ENCODE measurements at places on chromosomes 11 and 22. TPM values are rescaled to one million over a fixed set of nuclear protein-coding genes. Genes with fewer than 3 reads are reported as not detected.

Gene GPHA2
- not detected for total RNA-seq

Gene TMEM123
- 87.6 TPM for total RNA-seq

Gene TYR
- total RNA-seq = not detected

Gene MOGAT2
- not detected for total RNA-seq

Gene SCUBE1
- not detected for total RNA-seq

Gene ME3
- total RNA-seq = 27.4 TPM

Gene SORL1
- 27.6 TPM for total RNA-seq

Gene CTTN
- total RNA-seq = 510 TPM

Gene TMEM184B
- 43.9 TPM for total RNA-seq

Gene OR52A1
- total RNA-seq = not detected

Gene SMIM35
- total RNA-seq = not detected

Gene LRRC4C
- not detected for total RNA-seq

Gene CARD16
- total RNA-seq = 2.0 TPM

Gene APOL6
- total RNA-seq = 20.5 TPM

Gene SERPIND1
- total RNA-seq = not detected

Gene SMCO4
- 5.2 TPM for total RNA-seq

Gene SCARF2
- 72.7 TPM for total RNA-seq

Gene OR5D16
- not detected for total RNA-seq

Gene PYGM
- 0.60 TPM for total RNA-seq

Gene PHETA2
- 15.7 TPM for total RNA-seq

Gene INSC
- total RNA-seq = not detected

Gene MPEG1
- not detected for total RNA-seq

Gene RAB1B
- total RNA-seq = 60.3 TPM

Gene LYVE1
- total RNA-seq = not detected

Gene CRYBA4
- not detected for total RNA-seq

Gene SYT13
- total RNA-seq = not detected

Gene LMO2
- total RNA-seq = not detected

Gene SLC17A6
- not detected for total RNA-seq

Gene TESMIN
- total RNA-seq = 0.30 TPM

Gene NLRP10
- total RNA-seq = not detected

Gene HORMAD2
- total RNA-seq = not detected

Gene LRRC32
- 59.0 TPM for total RNA-seq

Gene MOV10L1
- 14.8 TPM for total RNA-seq

Gene SRRD
- total RNA-seq = 13.1 TPM

Gene KCNE3
- 4.5 TPM for total RNA-seq

Gene CHRDL2
- not detected for total RNA-seq

Gene PRRG4
- total RNA-seq = under 0.01 TPM

Gene NLRP14
- not detected for total RNA-seq

Gene ABCC8
- total RNA-seq = not detected

Gene BIK
- not detected for total RNA-seq

Gene C11orf91
- total RNA-seq = not detected

Gene KRTAP5-10
- total RNA-seq = not detected

Gene USH1C
- total RNA-seq = not detected

Gene OR5B21
- total RNA-seq = not detected

Gene POLA2
- total RNA-seq = 1.5 TPM

Gene CFAP68
- 8.1 TPM for total RNA-seq

Measured in smooth muscle cell of the umbilical artery (primary cell).